ENCODE measurements at places on chromosomes 12 and 14.

DNA sequence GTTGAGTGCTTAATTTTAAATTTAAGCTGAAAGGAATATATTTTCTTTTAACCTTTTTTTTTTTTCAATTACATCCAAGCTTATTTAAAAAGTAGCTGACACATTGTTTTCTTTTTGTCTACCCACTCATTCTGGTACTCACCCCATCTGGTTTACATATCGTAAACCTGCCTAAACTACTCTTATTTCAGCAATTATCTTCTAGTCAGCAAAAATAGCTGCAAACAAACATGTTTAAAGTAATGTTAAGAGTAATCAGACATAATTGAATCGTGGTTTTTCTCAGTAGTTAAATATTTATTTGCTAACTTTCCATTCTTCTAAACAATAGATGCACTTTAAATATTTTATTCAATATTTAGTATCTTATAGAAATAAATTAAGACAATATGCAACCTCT is 492.7 kb upstream of the MGAT4C start:
- no peak for DNase-seq

- no peak for DNase-seq
Observed at GRCh38 chr14:37369425-37369824, 171.7 kb downstream of the MIPOL1 start.

GRCh38 chr12:30827101-30828066 is 72.6 kb upstream of the CAPRIN2 start:
- DNase-seq: no peak

GRCh38 chr12:96889273-96889933 is 17.7 kb upstream of the NEDD1 start:
- no peak for DNase-seq
